ENCODE measurements at places on chromosomes 6 and 20.

DNA sequence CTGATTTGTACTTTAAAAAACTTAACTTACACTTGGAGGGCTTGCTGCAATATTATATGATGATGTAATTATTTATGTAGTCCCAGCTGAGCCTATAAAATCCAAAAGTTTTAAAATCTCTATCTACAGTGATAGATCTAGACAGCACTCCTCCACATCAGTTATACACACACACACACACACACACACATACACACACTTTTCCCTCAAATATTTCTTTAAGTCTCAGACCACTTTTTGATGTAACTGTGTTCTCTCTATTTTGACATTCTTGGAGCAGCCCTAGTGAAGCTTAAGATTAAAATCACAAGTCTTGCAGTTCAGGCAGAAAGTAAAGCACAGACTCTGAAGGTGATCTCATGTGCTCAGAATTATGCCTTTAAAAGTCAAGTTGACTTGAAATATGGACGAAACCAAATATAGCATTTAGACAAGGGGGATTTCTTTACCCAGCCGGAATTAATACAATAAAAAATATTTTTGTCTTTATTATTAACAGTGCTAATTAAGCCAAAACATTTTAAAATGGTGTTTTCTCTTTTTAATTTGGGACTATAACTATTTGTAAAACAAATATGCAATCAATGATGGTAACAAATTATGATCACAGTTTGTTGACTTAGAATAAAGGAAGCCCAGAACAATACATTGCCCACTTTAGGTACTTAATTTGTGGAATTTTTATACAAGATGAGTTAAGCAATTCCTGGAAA, 63.5 kb upstream of the TMEM30A start:
- DNase-seq, result no peak

- DNase-seq, result no peak
Observed at GRCh38 chr6:90105506-90106170, 191.0 kb downstream of the BACH2 start.

- no peak for DNase-seq
Observed at GRCh38 chr6:38234934-38235682, 404.6 kb downstream of the BTBD9 start.

GRCh38 chr6:136290410-136291010, 864 bp upstream of the BCLAF1 start:
- DNase-seq, result peak; percentile 95

GRCh38 chr6:45502456-45502855, 124.7 kb upstream of the SUPT3H start:
- no peak for DNase-seq

- peak; percentile 23 for DNase-seq
Observed at GRCh38 chr20:16803965-16804792, 56.0 kb downstream of the OTOR start.

- no peak for DNase-seq
Observed at GRCh38 chr6:110217266-110217665, 37.0 kb downstream of the CDC40 start.

DNA sequence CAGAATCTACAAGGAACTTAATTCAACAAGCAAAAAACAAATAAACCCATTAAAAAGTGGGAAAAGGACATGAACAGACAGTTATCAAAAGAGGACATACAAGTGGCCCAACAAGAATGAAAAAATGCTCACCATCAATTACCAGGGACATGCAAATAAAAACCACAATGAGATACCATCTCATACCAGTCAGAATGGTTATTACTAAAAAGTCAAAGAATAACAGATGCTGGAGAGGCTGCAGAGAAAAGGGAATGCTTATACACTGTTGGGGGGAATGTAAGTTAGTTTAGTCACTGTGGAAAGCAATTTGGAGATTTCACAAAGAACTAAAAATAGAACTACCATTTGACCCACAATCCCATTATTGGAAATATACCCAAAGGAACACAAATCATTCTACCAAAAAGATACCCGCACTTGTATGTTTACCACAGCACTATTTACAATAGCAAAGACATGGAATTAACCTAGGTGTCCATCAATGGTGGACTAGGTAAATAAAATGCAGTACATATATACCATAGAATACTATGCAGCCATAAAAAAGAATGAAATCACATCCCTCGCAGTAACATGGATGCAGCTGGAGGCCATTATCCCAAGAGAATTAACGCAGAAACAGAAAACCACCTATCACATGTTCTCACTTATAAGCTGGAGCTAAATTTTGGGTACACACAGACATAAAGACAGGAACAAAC, 48.4 kb downstream of the RNGTT start:
- no peak for DNase-seq
